Renal cortical epithelial cell (primary cell): ENCODE measurements at places on chromosomes 2 and 18.

DNA sequence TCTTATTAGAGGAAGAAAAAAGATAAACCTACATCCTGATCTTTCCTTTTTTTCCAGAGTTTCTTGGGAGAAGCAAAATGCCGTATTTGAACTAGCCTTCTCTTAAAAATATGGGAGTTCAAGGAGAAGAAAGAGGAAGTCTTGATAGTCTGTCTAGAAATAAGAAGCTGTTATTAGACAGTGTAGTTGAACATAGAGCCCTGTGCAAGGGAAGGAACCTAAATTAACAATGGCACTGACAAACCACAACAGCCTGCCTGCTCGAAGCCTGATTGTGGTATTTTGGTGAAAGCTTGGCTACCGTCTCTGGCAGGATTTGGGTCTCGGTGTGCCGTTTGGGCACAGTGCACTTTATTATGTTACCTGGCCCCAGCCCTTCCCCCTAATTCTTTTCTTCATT lies 17.1 kb downstream of the SMARCAL1 start:
- no peak for DNase-seq

GRCh38 chr2:239893236-239893515 lies 132.0 kb downstream of the NDUFA10 start:
- DNase-seq = no peak

GRCh38 chr2:150063432-150063889 lies 424.0 kb downstream of the RND3 start:
- peak; percentile 37 for DNase-seq

DNA sequence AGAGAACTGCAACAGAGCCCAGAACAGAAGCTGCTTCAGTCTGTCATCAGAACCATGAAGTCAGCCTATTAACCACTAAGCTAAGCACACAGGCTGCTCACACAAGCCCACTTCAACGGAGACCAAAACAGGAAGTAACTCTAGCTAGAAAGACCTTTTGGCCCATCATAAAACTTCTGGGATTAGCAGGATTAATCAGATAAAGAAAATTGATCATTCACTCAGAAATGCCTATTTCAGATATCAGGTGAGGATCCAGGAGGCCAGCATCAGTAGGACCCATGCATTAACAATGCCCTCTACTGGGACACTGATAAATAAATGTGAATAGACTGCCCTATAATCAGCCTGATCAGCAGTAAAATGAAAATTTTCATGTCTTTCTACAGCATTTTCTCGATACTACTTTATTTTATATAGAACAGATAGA lies 101.4 kb downstream of the WDPCP start:
- no peak for DNase-seq

- DNase-seq = peak; percentile 32
Measured at GRCh38 chr2:69012310-69013141, 453 bp upstream of the ANTXR1 start.

- DNase-seq = no peak
Measured at GRCh38 chr2:60796573-60797509, 40.8 kb downstream of the PAPOLG start.

DNA sequence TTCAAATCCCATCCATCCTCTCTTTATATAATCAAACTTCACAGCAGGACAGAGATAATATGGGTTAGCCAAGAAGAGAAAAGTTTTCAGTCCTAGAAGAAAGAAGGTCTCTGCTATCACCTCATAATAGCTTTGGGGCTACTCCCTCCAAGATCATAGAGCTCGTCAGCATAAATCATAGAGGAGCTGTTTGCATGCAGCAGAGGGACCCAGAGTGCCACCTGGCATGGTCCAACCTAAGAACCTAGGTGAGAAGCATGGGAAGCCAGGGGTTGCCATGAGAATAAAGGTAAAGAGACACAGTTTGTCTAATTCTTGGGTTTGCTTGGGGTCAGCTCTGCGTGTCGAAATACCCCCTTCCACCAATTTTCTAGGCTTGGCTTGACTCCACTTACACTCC lies 87.1 kb upstream of the CYP1B1 start:
- DNase-seq = no peak

GRCh38 chr2:123953846-123954245 lies 71.2 kb upstream of the CNTNAP5 start:
- peak; percentile 3 for DNase-seq

- DNase-seq = peak; percentile 32
Measured at GRCh38 chr18:27005589-27005988, 140.1 kb upstream of the AQP4 start.

- no peak for DNase-seq
Measured at GRCh38 chr2:102801098-102801718, 39.4 kb downstream of the TMEM182 start.

DNA sequence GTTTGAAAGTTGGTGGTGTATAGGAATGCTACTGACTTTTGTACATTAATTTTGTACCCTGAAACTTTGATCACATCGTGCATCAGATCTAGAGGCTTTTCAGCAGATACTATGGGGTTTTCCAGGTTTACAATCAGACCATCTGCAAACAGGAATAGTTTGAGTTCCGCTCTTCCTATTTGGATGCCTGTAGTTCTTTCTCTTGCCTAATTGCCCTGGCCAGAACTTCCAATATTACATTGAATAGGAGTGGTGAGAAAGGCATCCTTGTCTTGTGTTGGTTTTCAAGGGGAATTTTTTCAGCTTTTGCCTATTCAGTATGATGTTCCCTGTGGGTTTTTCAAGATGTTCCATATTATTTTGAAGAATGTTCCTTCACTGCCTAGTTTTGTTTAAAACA lies 633.5 kb downstream of the KCNJ3 start:
- DNase-seq = no peak

- no peak for DNase-seq
Measured at GRCh38 chr2:40346535-40347354, 105.1 kb downstream of the SLC8A1 start.

DNA sequence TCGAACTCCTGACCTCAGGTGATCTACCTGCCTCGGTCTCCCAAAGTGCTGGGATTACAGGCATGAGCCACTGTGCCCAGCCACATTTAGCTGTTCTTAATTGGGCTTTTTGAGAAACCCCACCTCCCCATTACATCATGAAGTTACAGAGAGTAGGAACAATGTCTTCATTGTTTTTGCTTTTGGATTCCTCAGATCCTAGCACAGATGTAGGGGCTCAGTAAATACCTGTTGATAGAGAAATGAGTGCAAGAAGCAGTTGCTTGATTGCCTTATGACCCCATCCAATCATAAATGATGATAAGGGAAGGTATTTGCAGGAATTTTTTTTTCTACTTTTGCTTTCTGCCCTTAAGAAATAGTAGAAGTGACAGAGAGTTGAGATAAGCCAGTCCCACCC lies 25.4 kb downstream of the GREB1L start:
- DNase-seq = no peak

GRCh38 chr18:35755369-35755768 lies 173.8 kb downstream of the GALNT1 start:
- DNase-seq = no peak

- DNase-seq = no peak
Measured at GRCh38 chr2:233031556-233032500, 644 bp upstream of the NEU2 start.

GRCh38 chr2:33806041-33806440 lies 206.9 kb upstream of the FAM98A start:
- no peak for DNase-seq

GRCh38 chr2:233513953-233514655 lies 52.5 kb downstream of the USP40 start:
- no peak for DNase-seq

DNA sequence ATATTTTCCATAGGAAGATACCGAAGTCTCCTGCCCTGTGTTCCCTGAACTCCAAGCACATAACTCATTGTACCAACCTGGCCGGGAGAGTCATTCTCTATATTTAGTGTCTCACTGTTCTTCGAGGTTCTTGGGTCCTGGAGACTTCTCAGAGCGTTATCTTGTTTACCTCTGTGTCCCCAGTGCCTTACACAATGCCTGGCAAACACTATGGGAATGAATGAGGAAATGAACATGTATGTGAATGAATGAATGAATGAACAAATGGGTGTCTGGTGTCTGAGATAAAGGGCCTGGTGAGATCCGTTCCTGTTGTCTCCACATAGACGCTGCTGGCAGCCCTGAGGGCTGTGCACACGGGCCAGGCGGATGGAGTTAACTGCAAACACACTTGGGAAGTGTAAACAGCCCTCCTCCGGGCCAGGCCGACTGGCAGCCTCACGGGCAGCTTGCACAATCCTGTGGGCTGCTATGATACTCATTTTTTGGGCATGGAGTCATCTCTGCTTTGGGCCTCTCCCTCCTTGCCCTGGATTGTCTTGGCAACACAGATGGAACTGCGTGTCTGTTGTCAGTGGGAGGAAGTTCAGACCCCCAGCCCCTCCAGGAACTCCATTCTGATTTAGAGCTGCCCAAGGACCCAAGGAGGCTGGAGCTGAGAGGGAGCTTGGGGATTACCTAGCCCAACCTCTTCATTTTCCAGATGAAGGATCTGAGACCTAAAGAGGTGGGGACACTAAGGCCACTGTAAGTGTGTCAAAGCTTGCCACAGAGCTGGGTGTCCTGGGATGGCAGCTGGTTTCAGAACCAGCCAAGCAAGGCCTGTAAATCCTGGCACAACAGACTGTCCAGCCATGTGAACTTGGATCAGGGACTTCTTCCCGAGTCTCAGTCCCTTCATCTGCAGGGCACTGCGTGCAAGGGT lies 124.4 kb downstream of the INHBB start:
- peak; percentile 74 for DNase-seq

GRCh38 chr2:106853631-106854030 lies 32.3 kb downstream of the ST6GAL2 start:
- DNase-seq = no peak

- DNase-seq = no peak
Measured at GRCh38 chr2:229033816-229034215, 237.3 kb downstream of the PID1 start.

DNA sequence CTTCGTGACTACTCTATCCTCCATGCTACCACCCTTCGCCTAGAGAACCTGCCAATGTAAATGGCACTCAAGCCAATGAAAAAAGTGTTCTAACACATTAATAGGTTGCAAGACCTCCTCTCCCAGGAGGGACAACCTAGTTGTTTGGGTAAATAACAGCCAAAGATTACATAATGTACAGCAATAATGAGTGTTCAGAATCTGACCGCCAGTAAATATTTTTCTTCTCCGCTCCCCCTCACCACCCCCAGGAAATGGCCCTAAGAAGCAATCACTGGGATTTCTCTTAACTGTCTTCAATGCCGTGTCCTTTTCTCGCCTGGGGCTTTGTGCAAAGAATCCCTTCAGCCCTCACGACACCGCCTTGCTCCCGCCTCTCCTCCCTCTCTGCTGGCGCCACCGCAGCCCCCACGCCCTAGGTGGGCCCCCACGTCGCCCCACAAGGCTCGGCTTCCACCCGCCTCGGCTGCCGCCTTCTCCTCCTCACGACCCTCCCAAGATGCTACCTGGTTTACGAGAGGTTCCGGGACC lies 458 bp downstream of the HYCC2 start:
- DNase-seq = peak; percentile 45
